ENCODE measurements at places on chromosomes 2 and 18. TPM values are rescaled to one million over a fixed set of nuclear protein-coding genes. Genes with fewer than 3 reads are reported as not detected.

Gene PAPOLG
- 3.5 TPM for polyA plus RNA-seq

Gene ERBB4
- 0.12 TPM for polyA plus RNA-seq

Gene SLC4A3
- 2.5 TPM for polyA plus RNA-seq

Gene HADHB
- polyA plus RNA-seq = 103 TPM

Gene TLX2
- polyA plus RNA-seq = 0.28 TPM

- no peak for DNase-seq
- H3K4me3 ChIP-seq = no peak overlapping the region
- no peak overlapping the region for H3K27ac ChIP-seq
- H3K4me1 ChIP-seq = peaks cover 4% of the 10 kb centered on the region
- no peaks in the 10 kb centered on the region for H3K36me3 ChIP-seq
- H3K27me3 ChIP-seq = no peaks in the 10 kb centered on the region
Measured at GRCh38 chr2:8312221-8312620, 369.6 kb upstream of the ID2 start.

DNA sequence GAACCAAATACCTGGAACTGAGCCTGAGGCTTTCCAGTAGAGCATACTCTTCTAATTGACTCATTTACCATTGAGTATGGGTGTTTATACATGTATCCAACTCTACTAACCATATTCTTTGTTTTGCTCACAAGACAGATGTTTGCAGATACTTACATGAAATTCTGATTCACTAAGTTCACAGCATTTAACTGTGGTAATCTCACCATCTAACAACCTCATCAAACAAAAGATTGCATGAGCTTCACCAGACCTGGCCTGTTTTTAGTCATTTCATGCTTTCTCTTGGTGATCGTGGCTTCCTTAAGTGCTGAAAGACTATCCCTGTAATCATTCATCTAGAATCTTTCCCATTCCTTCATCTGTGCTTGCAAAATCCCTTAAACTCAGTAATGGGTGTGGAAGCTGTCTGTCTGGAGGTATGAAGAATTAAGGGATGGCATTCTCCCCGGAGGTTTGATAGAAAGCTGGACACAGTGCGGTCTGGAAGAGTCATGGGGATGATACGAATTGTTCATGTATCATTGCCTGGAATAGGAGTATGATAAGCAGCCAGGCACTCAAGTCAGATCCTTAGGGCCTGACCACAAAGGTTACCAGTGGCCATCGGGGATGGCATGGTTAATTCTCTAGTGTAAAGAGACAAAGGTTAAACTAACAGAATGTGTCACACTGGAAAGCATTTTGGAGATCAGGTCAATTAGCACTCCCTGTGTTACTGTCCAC is 42.0 kb upstream of the IL1R1 start:
- H3K4me3 ChIP-seq = no peak overlapping the region
- H3K27ac ChIP-seq = peak overlapping the region; percentile 78
- H3K4me1 ChIP-seq = peaks cover 54% of the 10 kb centered on the region

- no peaks in the 10 kb centered on the region for H3K27me3 ChIP-seq
- H3K4me3 ChIP-seq = no peak overlapping the region
- no peak overlapping the region for H3K27ac ChIP-seq
- no peaks in the 10 kb centered on the region for H3K4me1 ChIP-seq
Measured at GRCh38 chr2:165627470-165627869, 158.0 kb downstream of the CSRNP3 start.

- H3K27ac ChIP-seq = no peak overlapping the region
- H3K27me3 ChIP-seq = no peaks in the 10 kb centered on the region
- H3K4me1 ChIP-seq = no peaks in the 10 kb centered on the region
- DNase-seq = no peak
- no peaks in the 10 kb centered on the region for H3K36me3 ChIP-seq
Measured at GRCh38 chr2:82355622-82356021, 2051.1 kb upstream of the LRRTM1 start.

Data from stomach (tissue), 19 donors.